ENCODE measurements at places on chromosomes 3 and 15.
A peak's percentile ranks its signal among the peaks of the same experiment; 100 is the strongest.

- DNase-seq = peak; percentile 66
These were observed 165.7 kb upstream of the TSC22D2 start for GRCh38 chr3:150242220-150242936.

DNA sequence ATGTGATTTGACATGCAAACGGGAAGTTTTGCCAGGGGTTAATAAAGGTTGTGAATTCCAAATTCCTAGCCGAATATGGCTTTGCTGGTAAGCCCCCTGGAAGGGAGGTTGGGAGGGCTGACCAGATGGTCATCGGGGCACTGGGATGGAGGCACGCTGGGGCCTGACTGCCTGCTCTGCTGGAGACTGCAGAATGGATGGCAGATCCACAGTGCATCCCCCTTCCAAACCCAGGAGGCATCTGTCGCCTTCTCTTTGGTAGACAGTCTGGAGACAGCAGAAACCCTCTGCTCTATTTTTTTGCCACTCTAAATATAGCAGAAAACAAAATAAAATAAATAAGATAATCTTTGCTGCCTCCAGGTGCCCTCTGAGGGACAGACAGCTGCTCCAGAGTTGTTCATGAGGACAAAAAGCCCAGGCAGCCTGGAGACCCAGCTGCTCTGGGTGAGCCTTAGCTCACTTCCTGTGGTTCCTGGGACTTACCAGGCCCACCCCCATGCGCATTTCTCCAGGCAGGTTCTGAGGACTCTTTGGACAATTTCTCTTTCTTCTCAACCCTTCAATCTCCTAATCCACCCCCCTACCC is 6.1 kb upstream of the SPTBN5 start:
- no peak for DNase-seq

DNA sequence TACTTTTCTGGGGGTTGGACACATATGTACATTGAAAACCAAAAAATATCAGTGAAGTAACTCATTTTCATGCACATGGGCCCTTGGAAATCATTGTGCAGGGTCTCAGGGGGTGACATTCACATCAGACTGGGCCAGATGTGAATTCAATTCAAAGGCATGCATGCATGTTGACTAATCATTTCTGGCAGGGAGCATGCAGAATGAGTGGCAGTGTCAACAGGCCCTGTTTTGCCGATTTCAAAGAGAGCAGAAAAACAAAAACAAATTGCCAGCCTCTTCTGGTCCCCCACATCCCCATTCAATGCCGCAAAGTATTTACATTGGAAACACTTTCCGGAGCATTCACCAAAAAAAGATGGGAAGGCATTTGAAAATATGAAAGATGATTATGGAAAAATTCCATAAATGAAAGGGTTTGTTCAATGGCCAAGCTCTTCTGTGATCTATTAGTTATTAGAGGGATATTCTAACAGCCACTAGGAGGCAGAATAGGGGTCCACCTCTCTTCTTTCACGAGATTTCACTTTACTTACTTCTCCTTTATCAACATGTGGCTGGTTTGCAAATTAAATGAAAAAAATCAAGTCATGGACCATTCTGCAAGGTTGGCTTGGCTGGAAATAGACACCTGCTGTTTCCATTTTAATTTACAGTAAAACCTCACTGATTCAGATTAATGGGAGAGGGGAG is 119.9 kb upstream of the FEZF2 start:
- no peak for DNase-seq

- no peak for DNase-seq
These were observed 57.4 kb downstream of the NGLY1 start for GRCh38 chr3:25725810-25726209.

Data from AG10803 (cell line).